ENCODE measurements at places on chromosomes 12 and 14. TPM values are rescaled to one million over a fixed set of nuclear protein-coding genes. Genes with fewer than 3 reads are reported as not detected.

- DNase-seq, result no peak
These were observed 90.6 kb downstream of the PAPOLA start for GRCh38 chr14:96592591-96593386.

DNA sequence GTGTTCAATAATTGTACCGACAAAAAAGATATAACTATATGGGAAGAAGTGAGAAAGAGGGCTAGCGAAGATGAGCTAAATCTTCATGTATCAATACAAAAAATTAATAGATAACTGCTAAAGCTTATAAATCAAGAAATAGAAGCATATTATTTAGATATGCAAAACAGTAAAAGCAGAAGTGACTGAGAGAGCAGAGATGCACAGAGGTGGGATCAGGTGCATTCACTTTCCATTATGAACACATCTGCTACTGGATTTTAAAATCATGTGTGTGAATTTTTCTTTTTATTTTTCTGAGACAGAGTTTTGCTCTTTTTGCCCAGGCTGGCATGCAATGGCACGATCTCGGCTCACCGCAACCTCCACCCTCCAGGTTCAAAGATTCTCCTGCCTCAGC lies 33.4 kb downstream of the GUCY2C start:
- no peak for DNase-seq

GRCh38 chr14:68682166-68683103 lies 110.4 kb downstream of the ZFP36L1 start:
- DNase-seq, result peak; percentile 95

DNA sequence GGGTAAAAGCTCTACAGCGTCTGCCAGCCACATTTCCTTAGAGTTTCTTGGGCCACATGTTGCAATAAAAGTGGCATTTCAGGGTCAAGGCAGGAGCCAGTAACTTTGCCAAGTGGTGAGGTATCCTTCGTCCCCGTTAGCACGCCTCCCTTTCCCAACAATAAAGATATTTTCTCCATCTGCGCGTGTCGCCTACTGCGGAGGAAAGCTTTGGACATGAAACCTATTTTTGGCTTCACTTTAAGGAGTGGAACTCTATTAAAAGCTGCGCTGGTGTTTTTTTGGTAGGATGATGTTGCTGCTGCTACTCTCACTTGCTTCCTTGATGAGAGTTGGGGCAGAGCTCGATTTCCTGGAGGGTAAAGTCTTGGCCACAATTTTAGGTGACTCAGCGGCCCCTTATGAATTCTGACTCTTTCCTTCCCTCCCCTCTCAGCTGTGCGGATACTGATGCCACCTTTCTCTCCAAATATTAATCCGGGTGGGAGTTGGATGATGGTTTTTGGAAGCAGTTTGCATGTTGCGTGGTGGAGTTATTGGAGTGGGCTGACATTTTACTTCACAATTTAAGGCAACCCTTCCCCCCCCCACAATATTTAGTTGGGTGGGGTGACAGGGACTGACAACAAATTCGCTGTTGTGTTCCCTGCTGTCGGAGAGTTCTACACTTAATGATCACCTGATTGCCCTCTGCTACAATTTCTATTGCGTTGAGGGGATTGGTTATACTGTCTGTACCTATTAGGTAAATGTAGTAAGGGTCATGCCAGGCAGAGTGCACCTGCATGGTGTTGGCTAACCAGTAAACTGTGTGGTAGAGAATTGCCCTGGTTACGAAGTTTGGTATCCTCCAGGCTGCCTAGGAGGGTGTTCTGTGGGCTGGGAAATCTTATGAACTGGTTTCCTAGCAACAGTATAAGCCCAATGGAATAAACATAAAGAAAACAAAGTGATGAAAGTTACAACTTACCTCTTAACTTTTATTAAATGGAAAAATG lies 1.1 kb downstream of the CCDC91 start:
- DNase-seq, result peak; percentile 75

- DNase-seq, result peak; percentile 1
These were observed 57.1 kb downstream of the ATP2A2 start for GRCh38 chr12:110337912-110338710.

GRCh38 chr12:64578566-64578965 lies 31.7 kb upstream of the RASSF3 start:
- DNase-seq, result no peak

EFS gene
- 0.23 TPM for total RNA-seq

GRCh38 chr12:96514328-96514727 lies 25.0 kb downstream of the CFAP54 start:
- no peak for DNase-seq

GRCh38 chr12:40829738-40830144 lies 137.5 kb downstream of the CNTN1 start:
- DNase-seq, result peak; percentile 65

- DNase-seq, result no peak
These were observed 30.6 kb upstream of the FBXO34 start for GRCh38 chr14:55240526-55241178.

DNA sequence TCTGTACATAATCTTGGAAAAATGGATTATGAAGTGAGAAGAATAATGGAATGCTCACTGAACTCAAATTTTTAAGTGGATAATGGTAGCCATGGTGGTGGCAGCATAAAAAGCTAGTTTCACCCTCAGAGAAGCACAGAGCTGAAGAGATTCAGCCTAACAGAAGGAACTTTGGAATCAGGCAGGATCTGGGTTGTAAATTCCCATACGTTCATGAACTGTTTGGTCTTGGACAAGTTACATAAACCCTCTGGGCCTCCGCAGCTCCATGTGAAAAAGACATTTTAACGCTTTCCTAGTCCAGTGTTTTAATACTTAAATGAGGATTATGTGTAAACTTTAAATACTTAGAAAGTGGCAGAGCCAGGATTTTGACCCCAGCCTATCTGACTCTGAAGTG lies 26.6 kb downstream of the JKAMP start:
- no peak for DNase-seq

SLC39A9 gene
- 74.9 TPM for total RNA-seq

DNA sequence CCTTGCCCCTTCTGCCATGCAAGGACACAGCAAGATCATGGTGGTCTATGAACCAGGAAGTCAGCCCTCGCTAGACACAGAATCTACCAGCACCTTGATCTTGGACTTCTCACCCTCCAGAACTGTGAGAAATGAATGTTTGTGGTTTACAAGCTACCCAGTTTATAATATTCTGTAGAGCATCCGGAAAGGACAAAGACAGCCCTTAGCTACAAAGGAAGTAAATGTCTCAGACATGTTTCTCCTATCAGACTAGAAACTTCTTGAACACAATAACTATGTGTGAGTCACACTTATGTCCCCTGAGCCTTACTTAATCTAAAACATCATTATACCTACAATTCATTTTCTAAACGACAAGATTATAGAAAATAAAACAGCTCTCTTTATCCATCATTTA lies 176.7 kb downstream of the KLHL28 start:
- no peak for DNase-seq

GRCh38 chr12:93563807-93564538 lies 8.5 kb upstream of the SOCS2 start:
- peak; percentile 97 for DNase-seq

GRCh38 chr14:61492474-61492873 lies 171.1 kb downstream of the PRKCH start:
- DNase-seq, result peak; percentile 50

KRAS gene
- total RNA-seq, result 5.8 TPM

DNA sequence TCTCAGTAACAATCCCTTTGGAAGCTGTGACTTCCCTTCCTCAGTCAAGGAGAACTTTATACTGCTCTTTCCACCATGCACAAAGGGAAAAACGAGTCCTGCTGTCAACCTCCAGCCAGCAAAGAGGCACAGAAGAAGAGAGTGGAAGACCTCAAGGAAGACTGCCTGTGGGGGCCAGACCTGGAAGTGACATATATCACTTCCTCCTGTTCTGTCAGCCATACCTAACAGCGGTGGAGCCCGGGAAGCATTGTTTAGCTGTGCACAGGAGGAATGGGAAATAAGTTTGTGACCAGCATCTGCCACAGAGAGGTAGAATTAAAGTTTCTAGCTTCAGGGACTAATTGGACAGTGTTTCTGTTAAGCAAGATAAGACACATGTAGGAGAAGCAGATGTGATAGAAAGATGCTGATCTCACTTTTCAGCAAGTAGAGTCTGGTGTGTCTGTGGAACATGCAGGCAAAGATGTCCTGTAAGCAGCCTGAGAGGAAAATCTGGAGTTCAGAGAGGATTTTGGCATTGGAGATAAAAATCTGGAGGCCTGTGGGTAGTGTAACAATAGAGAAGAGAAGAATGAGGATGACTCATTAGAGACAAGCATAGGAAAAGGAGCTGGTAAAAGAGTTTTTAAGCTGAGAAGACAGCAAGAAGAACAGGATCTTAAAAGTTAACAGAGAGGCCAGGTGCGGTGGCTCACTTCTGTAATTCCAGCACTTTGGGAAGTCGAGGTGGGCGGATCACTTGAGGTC lies 141.6 kb upstream of the CPSF6 start:
- DNase-seq, result peak; percentile 63

- no peak for DNase-seq
These were observed 131.0 kb downstream of the TTC8 start for GRCh38 chr14:88955455-88955854.

- no peak for DNase-seq
These were observed 125.0 kb downstream of the PTPN11 start for GRCh38 chr12:112543751-112544150.

GRCh38 chr12:19166387-19166786 lies 36.9 kb downstream of the PLEKHA5 start:
- DNase-seq, result no peak

- peak; percentile 94 for DNase-seq
These were observed 9.5 kb upstream of the IRF2BPL start for GRCh38 chr14:77037938-77038568.

- peak; percentile 33 for DNase-seq
These were observed 1154.7 kb upstream of the FLRT2 start for GRCh38 chr14:84375235-84375634.

DNA sequence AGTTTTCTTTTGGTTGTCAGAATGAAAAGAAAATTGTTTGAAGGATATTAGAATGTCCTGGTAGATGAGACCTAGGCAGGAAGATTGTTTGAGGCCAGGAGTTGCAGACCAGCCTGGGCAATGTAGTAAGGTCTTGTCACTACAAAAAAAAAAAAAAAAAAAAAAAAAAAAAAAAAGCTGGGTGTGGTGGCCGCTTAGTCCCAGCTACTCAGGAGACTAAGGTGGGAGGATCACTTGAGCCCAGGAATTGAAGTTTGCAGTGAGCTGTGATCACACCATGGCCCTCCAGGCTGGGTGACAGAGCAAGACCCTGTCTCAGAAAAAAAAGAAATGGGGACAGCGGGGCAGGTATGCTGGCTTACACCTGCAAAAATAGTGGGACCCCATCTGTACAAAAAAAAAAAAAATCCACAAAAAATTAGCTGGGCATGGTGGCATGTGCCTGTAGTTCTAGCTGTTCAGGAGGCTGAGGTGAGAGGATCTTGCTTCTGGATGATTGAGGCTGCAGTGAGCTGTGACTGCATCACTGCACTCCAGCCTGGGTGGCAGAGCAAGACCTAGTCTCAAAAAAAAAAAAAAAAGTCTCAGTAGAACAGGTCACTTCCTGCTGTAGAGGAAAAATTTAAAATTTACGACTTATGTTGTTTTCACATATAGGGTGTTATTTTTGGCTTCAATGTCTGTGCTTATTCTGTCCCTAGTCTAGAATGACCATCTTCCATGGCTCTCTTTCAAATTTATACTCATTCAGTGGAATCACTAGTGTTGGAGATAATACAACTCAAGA lies 70.7 kb downstream of the PPHLN1 start:
- no peak for DNase-seq

- peak; percentile 88 for DNase-seq
These were observed 54.4 kb downstream of the ARL6IP4 start for GRCh38 chr12:123034865-123035264.

DNA sequence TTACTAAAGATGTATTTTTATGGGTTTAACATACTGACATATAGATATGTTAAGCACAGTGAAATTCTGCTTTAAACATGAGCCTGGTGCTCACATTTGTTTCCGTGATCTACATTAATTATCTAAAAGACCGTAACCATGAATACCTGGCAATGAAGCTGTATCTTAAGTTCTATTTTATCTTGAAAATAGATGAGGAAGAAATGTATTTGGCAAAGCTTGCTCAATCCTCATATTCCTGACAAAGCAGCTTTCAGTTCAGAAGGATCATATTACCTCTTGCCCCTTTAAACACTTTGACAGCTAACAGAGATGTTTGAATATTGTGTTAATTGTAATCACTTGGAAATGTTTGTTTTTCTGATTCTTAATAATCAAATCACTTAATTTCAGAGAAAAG lies 9.8 kb downstream of the EPYC start:
- DNase-seq, result no peak

KCNH3 gene
- total RNA-seq, result 0.12 TPM

GRCh38 chr12:93378998-93379325 lies 1.2 kb downstream of the NUDT4 start:
- no peak for DNase-seq

GRCh38 chr14:67497716-67498115 lies 9.2 kb upstream of the TMEM229B start:
- DNase-seq, result no peak

- peak; percentile 41 for DNase-seq
These were observed 606 bp downstream of the NXPH4 start for GRCh38 chr12:57216921-57217879.

- no peak for DNase-seq
These were observed 524.5 kb downstream of the GALC start for GRCh38 chr14:87468531-87468930.

DNA sequence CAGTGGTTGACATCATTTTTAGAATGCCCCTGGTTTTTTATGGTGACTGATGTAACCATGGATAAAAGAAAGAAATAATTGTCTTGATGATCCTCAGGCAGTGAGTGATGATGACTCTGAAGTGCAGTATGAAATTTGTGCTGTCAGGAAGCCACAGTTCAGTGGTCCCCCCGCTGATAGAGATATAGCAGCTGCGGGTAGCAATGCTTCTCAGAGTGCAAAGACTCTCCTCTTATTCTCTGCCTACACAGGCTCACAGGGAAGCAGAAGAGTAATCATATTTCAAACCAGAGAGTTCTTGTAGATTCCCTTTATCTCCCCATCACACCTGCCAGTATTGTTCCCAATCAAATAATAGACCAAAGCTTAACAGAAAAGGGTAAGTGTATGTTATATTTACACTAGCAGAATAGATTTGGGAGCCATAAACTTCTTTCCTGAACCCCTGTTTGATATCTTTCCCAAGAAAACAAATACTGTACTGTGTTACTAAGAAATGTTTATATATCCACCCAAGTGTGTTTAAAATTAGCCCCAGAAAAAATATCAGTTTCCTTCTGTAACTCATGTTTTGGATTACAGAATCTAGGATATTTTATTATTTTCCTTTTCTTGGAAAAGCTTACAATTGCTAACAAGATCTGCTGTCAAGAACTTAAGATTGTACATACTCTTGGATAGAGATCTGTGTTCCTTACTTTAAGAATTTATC lies 1817.4 kb upstream of the FLRT2 start:
- no peak for DNase-seq

DNA sequence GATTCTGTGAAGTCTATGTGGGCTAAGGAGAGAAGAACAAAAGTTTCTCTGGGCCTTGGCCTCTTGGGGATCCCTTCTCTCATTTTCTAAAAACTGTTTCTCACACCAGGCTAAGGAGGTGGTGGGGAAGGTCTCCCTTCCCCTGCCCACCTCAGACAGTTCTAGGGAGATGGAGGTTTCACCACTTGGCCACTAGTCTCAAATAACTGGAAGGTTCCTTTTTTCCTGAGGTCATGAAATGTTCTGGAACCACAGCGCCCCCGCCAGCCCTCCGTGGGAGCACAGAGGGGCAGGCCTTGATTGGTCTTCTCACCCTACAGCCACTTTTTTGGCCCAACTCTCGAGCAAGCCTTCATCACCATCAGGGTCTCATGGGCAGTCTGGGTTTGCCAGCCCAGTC lies 12.6 kb downstream of the C12orf43 start:
- DNase-seq, result no peak

Data from PC-3 (cell line).